NCI-H1930 (cell line): ENCODE measurements at places on chromosomes 3 and 15.

GRCh38 chr15:94387849-94388441 lies 156.6 kb downstream of the MCTP2 start:
- DNase-seq: no peak

GRCh38 chr3:150544041-150544440 lies 2.3 kb downstream of the SERP1 start:
- DNase-seq: no peak

DNA sequence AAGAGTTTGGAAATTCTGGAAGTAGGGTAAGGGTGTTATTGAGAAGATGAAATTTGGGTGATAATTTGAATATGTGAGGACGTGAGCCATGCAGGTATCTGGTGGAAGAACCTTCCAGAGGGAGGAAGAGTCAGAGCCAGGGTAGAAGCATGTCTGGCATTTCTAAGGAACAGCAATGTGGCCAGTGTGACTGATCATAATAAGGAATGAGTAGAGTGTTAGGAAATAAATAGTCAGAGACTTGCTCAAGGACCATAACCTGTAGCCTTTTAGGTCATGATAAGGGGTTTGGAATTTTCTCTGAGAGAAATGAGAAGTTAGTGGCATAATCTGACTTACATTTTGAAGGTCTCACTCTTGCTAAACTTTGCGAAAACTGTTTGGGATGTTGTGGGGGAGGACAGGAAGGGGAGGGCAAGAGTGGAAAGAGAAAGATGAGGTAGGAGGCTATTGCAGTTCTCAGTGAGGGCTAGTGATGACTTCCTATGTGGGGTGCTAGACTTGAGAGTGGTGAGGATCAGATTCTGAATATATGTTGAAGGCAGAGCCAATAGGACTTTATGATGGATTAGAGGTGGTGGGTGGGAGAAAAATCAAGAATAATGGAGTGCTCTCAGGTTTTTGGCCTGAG lies 568.3 kb downstream of the AGBL1 start:
- DNase-seq: no peak

GRCh38 chr15:88636050-88636449 lies 2.8 kb upstream of the ISG20 start:
- DNase-seq: no peak

GRCh38 chr15:62337934-62338333 lies 172.8 kb upstream of the C2CD4B start:
- DNase-seq: no peak

- no peak for DNase-seq
Measured at GRCh38 chr15:100570275-100570674, 31.7 kb downstream of the LINS1 start.

DNA sequence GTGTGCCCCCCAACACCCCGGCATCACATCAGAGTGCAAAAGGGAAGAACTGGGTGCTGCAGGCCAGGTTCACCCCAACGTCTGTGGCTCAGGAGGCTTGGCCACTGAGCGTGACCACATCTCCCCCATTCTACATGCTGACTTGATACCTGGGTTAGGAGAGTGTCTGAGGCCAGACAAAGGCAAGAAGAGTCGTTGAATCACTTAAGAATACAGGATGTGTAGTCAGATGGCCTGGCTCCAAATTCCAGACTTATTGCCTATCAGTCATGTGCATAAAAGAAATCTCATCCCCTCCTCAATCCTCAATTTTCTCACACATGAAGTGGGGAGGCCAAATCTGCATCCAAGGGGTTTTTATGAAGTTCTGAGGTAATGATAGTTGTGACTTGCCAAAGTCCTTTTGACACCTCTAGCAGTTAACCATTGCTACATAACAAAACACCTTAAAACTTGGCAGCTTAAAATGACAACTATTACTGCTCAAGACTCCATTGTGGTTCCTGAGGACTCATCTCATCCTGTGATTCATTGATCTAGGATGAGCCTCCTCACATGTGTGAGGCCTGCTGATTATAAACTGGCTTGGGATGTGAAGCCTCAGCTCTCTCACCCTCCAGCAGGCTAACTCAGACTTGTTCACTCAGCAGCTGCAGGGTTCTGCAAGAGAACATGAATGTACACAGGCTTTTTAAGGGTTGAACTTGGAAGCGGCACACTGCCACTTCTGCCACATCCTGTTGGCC lies 138.8 kb upstream of the TLE3 start:
- no peak for DNase-seq
